ENCODE measurements at places on chromosomes 12 and 14.

DNA sequence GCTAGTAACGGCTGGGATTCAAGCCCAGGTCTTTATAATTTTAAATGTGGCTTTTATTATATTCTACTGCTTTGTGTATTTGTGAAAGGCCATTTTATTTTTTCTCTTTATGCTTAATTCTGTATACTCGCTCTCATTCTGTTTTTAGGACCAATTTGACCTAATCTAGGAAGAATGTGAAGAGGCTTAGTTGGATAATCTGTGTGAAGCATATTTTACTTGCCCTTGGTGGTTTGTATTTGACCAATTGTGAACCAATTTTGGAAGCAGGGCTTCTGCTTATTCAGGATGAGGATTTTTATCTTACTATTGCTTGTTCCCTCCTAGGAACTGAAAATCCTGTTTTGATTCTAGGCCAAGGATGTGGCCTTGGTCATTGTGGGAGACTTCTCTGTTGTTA is 113.1 kb downstream of the TTC6 start:
- no peak for DNase-seq

DNA sequence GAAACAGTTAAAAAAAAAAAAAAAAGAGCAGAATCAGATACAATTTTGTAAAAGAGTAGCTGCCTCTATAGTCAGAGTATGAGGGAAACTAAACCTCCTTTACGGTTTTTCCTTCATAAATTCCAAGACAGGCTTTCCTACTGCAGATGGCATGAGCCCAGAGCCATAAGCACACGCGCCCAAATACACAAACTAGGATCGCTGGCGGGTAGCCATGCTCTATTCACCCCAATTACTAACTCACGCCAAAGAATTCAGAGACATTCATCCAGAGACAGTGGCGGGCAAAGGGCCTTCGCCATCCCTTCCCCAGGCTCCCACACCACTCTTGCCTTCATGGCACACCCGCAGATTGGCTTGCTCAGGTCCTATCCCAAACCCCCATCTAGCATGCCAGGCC is 48.2 kb downstream of the MOK start:
- no peak for DNase-seq

- peak; percentile 41 for DNase-seq
Observed at GRCh38 chr12:12503384-12504078, 59.1 kb downstream of the DUSP16 start.

GRCh38 chr12:9906873-9907272 is 25.3 kb downstream of the CLEC2A start:
- peak; percentile 45 for DNase-seq

DNA sequence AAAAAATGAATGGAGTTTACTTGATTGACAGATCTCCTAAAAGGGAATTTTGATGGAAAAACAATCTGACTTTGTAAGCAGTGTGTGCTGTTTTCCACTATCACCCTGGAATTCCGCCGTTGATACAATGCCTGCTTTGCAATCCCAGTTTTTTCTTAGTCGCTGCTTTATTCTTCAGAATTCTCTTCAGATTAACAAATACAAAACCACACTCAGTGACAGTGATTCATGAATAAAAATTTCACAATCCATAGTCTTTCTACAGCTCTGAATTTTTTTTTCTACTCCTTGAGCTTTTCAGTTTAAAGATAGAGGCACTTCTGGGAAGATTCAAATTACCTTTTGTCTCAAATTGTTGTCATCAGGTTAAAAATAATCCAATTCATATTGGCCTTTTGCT is 44.6 kb upstream of the KITLG start:
- DNase-seq: no peak

DNA sequence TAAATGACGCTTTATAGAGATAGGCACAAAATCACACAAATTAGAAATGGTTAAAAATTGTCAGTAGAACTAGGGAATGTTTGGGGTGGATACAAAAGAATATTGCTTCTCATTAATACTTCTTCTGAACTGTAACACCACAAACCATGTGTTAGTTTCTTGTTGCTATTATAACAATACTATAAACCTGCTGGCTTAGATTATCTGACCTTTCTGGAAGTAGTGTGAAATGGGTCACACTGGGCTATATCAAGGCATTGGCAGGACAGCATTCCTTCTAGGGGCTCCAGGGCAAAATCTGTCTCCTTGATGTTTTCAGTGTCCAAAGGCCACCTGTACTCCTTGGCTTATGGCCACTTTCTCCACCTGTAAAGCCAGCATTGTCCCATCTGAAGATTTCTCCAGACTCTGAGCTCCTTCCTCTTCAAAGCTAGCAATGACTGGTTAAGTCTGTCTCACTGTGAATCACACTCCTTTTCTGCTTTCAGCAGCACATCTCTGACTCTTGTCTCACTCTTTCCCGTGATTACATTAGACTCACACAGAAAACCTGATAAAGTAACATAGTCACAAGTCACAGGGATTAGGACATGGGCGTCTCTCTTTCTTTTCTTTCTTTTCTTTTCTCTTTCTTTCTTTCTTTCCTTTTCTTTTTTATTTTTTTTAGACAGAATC is 86.3 kb downstream of the SLC15A4 start:
- DNase-seq: no peak

DNA sequence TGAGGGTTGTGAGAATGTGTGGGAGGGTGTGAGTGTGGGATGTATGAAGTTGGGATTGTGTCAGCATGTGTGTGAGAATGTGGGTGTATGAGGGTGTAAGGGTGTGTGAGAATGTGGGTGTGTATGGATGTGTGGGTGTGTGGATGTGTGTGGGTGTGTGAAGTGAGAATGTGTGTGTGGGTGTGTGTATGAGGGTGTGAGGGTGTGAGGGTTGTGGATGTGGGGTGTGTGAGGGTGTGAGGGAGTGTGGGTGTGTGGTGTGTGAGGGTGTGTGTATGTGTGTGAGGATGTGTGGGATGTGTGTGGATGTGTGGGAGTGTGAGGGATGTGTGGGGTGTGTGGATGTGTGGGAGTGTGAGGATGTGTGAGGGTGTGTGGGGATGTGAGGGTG is 37.0 kb downstream of the TMEM121 start:
- no peak for DNase-seq

GRCh38 chr14:29240066-29240465 is 473.5 kb downstream of the FOXG1 start:
- no peak for DNase-seq

DNA sequence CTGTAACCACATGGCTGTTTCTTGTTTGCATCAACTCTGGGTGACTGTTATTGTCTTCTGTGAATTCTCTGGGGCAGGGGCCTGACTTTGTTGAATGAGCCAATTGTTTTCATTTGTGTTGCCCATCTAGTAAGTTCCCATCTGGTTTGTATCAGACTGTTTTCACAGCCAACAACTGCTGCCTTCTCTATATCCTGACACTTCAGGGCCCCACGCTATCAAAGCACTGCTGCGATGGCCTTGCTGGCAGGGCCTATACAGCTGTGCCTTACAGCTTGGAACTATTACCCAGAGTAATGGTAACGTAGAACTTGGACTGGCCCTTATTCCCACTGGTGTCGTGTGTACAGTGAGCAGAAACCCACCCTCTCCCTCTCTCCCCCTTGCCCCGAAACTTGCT is 104.3 kb upstream of the DACT1 start:
- no peak for DNase-seq

Data from effector memory CD8-positive, alpha-beta T cell (primary cell).